Stimulated activated CD8-positive, alpha-beta memory T cell treated with anti-CD3 and anti-CD28 coated beads, Interleukin-7, amount 100 ng/mL, for 48 hours (primary cell): ENCODE measurements at places on chromosomes 16 and 17.

DNA sequence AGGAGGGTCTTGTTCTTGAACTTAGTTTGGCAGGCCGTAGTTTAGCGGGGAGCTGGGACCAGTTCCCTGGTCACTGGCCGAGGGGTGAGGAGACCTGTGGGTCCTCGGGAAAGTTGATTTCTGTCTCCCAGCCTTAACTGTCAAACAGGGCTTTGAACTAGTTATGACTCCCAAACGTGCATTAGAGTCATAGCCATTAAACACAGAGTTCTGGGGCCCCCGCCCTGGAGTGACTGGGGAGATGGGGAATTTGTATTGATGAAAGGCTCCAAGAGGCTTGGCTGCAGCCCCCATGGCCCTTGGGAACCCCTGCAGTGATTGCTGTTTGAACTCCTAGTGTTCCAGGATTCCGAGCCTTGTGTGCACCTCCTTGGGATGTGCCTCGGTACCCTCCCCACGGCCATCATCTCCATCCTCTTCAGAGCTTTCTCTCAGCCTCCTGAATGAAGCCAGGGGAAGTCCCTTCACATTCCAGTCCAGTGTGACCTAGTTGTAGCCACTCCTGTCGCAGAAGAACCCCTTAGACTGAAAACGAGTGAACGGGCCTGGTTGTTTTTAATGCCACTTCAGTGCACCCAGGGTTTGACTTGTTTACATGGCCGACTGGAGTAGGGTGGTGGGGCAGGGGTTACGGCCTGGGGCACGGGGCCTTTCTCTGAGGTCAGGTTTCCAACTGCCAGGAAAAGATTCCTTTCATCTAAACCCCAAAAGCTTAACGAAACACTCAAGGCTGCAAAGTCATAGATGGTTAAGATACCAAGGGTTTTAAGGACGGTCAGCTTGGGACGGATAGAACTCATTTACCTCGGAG is 1.4 kb downstream of the MPRIP start:
- DNase-seq: no peak

DNA sequence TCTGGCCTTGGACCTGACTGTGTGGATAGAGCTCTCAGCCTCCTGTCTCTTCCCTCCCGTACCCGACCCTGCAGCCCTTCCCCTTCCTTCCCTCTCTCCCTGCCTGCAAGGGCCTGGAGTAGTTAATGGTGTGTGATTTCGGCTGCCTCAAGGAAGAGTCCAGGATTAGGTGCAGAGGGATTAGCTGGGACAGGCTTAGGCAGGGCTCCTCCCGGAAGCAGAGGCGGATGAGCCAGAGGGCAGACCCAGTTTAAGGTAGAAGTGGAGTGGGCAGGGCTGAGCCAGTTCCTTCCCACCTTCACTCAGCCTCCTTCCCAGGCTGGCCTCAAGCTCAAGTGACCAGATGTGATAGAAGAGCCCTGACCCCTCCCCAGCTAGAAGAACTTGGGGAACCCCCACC is 16.8 kb downstream of the GUCY2D start:
- no peak for DNase-seq

GRCh38 chr16:62568926-62569325 is 532.7 kb upstream of the CDH8 start:
- no peak for DNase-seq

DNA sequence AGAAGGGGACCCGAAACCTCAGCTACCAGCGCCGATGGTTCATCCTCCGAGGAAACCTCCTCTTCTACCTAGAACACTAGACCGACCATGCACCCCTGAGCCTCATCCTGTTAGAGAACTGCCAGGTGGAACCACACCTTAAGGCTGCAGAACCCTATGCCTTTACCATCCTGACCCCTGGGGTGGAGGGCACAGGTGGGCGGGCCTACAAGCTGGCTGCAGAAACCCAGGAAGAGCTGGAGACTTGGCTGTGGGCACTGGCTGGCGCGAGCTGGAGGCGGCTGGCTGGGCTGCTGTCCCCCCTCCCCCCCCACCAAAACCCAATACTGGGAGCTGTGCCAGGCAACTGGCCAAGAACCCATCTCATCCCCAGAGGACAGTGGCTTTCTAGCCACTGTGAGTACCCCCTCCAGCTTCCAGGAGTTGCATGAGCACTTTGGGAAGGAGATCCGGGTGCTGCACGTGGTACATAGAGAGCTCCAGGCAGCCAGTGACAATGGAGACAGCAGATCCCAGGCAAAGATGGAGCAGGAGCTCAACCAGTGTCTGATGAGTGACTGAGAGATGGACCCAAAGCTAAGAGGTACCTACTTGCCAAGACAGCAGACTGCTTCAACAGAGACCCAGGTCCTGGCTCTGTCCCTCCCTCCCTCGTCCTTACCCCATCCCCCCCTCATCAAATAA is 1.4 kb upstream of the CD2BP2 start:
- DNase-seq: no peak

DNA sequence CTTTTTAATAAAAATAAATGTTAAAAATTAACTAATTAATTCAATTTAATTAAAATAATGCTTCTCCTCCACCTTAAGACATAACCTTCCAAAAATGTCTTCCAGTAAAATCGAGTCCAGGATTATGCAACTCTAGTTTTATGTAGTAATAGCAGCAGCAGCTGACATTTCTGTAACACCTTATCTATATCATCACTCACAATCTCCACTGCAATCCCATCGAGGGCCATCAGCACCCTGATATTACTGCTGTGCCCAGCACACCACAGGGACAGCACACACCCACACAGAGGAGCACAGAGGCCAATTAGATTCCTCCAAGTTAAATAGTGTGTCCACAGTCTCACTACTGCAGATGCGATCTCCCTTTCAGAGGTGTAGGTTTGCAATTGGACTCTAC is 2.9 kb downstream of the RPH3AL start:
- DNase-seq: no peak

GRCh38 chr16:13923703-13924298 is 3.8 kb downstream of the ERCC4 start:
- no peak for DNase-seq

DNA sequence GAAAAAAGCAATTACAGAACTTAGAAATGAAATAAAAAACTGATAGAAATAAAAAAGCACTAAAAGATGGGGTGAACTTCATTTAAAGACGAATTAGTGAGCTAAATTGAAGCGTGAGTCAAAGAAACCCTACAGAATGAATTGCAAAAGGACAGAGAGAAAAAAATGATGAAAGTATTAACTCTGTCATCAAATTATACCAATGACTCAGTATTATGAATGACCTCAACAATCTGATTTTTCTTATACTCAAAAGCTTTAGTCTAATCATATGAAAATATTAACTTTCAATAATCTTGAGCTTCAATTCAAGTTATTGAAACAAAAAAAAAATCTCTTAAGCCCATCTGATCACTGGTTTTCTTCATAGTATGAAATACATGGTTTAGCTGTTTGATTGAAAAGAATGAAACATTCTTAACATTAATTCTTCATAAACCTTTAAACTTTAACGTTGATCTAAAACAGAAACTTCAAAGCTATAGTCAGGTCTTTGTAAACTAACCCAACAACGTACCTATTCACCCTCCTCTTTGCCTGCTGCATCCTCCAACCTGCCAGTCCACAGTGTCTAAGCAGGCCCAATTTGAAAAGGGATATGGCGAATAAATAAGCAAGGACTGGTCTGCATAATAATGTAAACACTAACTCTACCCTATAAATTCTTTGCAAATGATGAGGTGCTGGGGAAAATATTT is 6.6 kb downstream of the ABCA5 start:
- DNase-seq: no peak

DNA sequence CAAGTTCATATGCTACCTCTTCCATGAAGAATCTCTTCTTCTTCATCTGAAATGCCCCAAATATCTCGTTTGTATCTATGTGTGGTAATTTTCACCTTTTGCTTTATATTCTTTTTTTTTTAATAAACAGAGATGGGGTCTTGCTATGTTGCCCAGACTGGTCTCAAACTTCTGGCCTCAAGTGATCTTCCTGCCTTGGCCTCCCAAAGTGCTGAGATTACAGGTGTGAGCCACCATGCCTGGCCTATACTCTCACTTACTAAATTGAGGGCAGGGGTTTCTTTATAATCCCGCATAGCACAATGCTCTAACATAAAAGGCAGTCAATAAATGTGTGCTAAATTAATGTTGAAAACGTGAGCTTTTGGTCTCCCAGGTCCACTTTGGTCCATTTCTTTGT is 30.6 kb downstream of the RNF43 start:
- no peak for DNase-seq

GRCh38 chr16:3094289-3095027 is 4.6 kb downstream of the ZSCAN10 start:
- DNase-seq: no peak

GRCh38 chr17:42392692-42393415 is 4.6 kb upstream of the STAT3 start:
- no peak for DNase-seq

DNA sequence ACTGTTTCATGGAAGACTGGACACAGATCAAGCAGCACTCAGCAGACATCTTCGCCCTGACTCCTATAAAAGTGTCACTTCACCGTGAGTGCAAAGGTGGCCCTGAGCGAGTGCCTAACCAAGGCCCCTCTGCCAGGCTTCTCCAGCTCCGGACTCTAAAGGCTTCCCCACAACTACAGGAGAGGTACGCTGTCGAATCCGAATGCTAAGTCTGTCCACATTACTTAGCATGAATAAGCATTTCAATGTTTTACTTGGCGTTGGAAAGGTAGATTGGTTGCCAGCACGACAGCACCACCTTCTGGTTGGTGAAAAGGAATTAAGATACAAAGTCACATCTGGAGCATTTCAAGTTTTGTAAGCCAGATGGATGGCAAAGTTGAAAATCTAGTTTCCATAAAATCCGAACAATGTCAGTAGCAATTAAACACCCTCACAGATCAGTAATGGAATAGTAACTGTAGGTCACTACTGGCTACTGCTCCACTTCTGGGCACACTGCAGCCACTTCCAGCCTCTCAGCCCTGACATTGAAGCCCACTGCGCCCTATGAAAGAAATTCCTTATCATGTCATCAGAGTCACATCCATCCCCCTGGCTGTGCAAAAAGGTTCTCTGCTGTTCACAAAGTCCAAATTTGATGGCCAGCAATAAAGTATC is 100.9 kb downstream of the PARN start:
- DNase-seq: no peak

DNA sequence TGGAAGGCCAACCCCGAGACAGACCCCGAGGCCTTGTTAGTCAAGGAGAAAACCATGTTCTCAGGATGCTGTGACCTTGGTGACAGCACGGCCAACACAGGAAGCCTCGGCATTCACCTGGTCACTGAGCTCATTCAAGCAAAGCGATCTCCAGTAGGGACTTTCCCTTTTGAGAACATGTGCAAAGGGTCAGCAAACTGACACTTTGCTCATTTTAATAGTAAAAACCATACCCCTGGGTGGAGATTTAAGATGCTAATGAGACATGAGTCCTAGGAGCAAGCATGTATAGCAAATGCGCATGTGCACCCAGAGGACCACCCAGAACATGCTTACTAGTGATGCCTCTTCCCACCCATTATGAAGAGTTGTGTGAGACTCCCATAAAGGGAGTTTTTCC is 5.7 kb upstream of the SULT1A2 start:
- no peak for DNase-seq

- no peak for DNase-seq
Measured at GRCh38 chr17:39548494-39549225, 59.1 kb downstream of the NEUROD2 start.

DNA sequence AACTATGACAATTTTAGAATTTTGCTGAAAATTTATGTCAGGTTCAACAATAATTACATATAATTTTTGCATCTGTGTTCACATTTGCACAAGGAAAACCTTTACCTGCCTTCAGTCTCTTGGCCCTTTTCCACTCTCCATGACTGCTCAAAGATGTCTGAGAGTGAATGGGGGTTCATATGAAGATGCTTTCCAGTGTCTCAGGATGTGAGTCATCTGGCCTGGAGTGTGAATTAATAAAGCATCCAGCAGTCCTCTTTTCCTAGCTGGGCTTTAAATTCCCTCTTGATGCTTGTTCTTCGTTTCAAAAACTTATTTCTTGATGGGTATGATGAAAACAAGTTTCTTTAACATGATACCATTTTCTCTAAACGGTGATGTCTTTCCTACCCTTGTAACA is 99.9 kb downstream of the CDK5R1 start:
- DNase-seq: no peak

DNA sequence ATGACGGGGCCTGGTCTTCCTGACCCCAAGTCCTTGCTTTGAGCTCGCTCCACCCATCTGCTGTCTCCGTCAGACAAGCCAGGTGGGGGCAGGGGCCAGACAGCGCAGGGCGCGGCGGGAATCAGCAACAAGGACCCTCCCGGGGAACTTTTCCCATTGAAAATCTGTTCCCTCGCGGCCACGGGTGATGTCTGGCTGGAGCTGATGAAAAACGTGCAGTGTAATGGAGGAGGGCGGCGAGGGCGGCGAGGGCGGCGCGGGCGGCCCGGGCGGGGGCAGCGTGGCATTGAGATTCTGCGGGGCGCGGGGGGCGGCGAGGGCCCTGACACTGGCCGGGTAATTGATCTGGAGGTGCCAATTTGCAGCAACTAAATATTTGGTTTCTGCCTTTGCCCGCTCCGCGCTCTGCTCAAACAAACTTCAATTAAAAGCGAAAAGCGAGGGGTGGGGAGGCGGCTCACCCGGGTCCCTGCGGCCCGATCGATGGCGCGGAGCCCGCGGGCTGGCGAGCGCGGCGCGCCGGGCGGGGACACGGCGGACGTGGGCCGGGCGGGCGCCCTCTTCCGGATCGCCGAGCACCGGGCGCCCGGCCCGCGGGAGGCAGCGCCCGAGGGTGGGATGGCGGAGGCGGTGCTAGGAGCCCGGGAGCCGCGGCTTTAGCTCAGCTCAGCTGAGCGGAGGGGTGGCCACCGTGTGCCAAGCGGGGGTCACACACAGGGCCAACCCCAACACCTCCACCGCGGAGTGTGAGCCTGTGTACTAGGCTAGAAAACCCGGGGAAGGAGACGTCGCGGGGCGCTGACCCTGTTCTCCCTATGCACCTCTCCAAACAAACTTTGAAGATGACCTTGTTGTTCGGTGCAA is 32.4 kb downstream of the DCAKD start:
- no peak for DNase-seq

DNA sequence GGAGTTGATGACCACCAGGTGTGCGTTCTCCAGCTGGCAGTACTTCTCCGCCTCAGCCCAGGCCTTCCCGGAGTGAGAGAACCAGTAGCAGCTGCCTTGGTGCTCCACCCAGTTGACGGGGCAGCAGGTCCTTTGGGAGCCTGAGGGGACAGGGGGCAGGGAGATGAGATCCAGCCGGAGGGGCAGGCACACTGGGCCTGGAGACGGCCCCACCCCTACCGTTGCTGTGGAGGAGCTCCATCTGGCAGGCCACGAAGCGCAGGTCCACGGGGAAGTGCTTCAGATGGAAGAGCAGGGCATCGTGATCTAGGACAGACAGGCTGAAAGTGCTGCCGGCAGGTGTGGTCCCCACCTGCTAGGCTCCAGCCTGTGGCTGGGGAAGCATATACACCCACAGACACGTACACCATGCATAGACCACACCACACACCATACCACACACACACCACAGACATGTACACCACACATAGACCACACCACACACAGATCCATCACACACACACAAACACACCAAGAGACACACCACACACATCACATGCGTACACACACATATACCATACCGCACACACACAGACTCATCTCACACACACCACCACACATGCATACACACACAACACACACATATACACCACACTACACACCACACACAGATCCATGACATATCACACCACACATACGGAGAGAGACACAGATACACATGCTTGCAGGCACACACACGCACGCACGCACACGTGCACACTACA is 7.4 kb downstream of the ASGR2 start:
- no peak for DNase-seq
